ENCODE measurements at places on chromosomes 5 and 9.
A peak's percentile ranks its signal among the peaks of the same experiment; 100 is the strongest.

DNA sequence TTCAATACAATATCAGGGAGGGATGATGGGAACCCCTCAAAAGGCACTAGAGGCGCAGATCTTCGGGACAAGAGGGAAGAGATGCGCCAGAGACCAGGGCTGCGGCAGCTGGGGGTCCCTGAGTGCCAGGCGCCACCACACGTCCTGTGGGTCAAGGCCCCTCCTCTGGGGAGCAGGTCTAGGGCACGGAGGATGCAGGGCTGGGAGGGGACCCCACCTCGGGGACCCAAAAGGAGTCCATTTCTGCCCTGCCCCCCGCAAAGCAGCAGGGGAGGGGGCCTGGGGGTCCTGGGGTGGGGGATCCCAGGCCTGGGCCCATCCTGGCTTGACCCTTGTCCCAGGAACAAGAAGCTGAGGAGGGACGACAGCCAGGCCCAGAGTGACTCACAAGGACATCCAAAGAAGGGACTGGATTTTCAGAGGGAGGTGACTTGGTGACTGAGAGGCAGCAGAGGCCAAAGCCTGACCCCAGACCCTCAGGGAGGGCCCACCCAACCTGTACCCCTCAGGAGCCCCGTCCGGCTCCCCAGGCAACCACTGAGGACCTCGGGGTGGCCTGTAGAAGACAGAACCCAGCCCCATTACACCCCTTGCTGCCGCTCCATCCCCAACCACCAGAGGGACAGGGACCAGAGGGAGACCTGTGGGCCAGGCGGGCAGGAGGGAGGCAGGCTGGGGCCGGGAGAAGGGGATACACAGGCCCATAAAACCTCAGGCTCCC is 54.2 kb downstream of the LRSAM1 start:
- peak; percentile 58 for DNase-seq

DNA sequence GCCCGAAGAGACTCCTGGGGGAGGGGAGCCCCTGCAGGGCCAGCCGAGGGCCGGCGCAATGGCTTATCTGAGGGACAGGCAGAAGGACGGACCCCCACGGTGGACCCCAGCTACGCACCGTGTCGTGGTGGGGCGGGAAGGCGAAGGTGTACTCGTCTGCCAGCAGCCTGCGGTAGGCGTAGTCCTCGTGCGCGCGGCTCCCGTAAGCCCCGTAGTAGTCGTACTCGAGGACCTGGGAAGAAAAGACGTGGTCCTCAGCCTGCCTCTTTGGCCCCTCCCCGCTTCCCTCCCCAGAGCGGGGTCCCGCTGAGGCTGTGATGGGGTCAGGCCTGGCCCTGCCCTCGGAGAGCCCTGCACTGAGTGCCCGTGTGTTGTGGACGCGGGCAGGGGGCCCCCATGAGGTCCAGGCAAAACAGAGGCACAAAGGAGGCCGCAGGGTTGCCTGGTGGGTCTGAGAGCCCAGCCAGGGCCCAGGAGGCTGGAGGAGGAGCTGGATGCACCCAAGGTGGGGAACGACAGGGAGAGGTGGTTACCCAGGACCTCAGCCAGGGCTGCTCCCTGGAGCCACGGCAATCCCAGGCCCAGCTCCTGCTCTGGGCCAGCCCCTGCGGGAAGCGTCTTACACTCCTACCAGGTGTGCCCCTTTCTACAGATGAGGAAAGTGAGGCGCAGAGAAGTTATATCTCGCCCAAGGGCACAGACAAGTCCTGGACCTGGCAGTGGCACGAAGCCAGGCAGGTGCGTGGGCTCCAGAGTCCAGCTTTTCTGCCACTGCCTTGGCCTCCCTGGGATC is 35.2 kb downstream of the SARDH start:
- no peak for DNase-seq

- peak; percentile 18 for DNase-seq
These were observed 28.3 kb downstream of the ARHGEF28 start for GRCh38 chr5:73654171-73654811.

DNA sequence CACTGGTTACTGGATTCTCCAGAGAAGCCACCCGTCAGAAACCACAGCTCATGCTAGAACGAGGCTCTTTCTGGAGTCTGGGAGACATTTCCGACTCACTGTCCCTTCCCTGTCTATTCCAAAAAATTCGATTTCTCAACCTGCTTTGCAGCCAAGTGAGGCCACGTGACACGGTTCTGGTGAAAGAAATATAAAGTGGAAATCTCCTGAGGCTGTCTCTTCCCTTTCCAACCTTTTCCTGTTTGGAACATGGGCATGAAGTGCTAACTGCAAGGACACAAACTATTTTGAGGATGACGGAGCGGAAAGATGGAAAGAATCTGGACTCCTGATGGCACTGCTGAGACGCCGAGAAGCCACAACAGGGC is 6.1 kb upstream of the PTGS1 start:
- no peak for DNase-seq

DNA sequence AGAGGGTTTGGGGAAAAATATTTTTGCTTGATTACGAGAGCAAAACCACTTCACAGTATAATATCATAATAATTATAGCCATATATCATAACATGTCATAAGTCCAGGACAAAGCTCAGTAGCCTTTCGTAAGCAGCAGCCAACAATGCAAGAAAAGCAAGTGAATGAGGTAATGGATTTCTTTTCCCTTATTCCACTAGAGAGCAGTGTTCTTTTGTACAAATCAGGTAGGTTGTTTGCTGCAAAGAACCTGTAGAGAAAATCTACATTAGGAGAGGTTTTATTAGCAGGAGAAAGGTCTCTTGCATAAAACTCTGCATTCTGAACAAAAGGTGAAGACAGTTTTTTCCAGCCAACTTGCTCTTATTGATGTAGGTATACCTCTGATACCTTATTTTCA is 1033.4 kb downstream of the TLE4 start:
- DNase-seq: peak; percentile 39

- peak; percentile 22 for DNase-seq
These were observed 27.1 kb upstream of the F2R start for GRCh38 chr5:76688836-76689235.

- DNase-seq: no peak
These were observed 8.1 kb downstream of the SPINK14 start for GRCh38 chr5:148176480-148176879.

DNA sequence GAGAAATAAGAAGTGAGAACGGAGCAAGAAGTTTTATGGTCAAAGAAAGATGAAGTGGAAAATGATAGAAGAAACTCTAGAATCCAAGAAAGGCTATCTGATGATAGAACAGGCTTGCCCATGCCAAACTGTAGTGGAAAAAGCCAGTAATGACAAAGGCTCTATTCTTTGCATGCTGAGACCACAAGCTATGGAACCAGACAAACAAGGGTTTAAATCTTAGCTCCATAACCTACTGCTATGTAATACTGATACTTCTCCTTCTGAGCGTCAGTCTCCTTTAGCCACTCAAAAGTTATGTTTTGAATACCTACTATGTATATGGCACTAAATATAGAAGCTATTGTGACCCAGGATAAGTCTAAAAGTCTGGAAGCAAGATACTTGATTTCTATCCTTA is 51.2 kb upstream of the TRIM32 start:
- DNase-seq: no peak

- DNase-seq: no peak
These were observed 53.4 kb upstream of the PTCH1 start for GRCh38 chr9:95570150-95570549.

DNA sequence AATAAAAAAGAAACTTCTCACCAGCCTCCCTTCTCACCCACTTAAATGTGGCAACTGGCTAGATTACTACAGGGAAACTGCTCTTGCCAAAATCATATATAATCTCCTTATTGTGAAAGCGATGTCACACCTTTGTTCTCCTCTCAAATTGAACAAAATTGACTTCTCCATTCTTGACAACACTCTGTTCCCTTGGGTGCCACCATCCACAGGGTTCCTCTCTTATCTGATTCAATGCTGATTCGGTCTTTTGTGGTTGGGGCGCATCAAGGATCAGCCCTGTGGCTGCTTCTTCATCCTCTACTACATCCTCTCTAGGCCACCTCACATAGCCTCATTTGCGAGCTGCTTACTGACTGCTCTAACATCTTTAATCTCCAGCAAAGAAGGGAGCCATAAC is 86.1 kb downstream of the EDIL3 start:
- DNase-seq: no peak

DNA sequence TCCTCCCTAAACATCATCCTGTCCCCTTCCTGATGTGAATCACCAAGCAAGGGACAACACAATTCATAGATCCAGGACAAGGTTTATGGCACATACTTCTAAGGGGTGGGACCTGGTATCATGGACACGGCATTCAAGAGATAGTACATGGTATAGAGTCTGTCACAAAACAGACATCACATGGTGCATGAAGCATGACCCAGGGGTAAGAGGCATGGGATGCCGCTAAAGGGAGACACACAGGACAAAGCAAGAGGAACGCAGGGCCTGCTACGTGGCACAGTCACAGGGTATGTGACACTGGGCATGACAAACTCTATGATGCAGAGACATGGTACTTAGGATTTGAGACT is 20.7 kb downstream of the GSN start:
- DNase-seq: peak; percentile 62

GRCh38 chr9:16824545-16825330 is 45.7 kb downstream of the BNC2 start:
- DNase-seq: peak; percentile 37

- peak; percentile 51 for DNase-seq
These were observed 7.9 kb upstream of the NEUROG1 start for GRCh38 chr5:135543485-135544304.

- no peak for DNase-seq
These were observed 151.4 kb downstream of the KDM4C start for GRCh38 chr9:6909181-6909580.

DNA sequence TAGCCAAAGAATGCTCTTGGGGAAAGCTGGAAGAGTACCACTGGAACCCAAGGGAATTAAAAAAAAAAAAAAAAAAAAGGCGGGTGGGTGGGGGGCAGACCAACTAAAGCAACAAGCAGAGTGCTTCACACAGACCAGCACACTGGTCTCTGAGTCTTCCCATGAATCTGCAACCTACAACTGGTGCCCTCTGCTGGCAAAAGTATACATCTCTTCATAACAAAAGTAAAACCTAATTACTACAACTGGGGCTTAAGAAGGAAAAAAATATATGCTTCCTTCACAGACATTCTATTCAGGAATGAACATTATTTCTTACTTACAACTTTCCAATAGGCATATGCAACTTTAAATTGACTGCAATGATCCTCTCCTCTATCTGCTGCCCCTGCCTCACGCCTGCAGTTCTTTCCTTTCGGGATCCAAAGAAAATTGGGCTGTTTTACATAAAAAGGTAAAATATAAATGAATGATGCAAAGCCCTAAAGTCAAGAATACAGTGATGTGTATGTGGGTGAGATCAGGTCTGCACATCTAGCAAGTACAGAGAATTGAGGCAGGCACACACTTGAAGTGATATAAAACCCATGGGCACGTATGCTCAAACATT is 7.2 kb upstream of the KLHL3 start:
- DNase-seq: peak; percentile 82

GRCh38 chr9:21027295-21027694 is 4.1 kb downstream of the HACD4 start:
- DNase-seq: no peak

DNA sequence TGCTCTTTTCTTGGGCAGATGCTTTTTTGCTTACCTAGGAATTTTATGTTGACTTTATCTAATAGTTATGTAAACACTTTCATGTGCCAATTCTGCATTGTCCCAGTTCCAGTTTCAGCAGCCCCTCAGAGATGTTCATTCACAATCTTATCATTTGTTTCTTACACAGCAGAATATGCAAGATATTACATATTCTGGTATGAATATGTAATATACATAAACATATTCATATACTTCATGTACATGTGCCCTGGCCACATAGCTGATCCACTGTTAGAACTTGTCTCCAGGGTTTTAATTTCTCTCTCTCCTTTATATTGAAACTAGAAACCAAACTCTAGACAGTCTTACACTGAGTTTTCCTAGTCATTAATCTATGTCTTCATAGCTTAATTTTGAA is 90.2 kb upstream of the PARP8 start:
- no peak for DNase-seq

- DNase-seq: no peak
These were observed 163.3 kb upstream of the PPP1R2B start for GRCh38 chr5:156686796-156687195.

DNA sequence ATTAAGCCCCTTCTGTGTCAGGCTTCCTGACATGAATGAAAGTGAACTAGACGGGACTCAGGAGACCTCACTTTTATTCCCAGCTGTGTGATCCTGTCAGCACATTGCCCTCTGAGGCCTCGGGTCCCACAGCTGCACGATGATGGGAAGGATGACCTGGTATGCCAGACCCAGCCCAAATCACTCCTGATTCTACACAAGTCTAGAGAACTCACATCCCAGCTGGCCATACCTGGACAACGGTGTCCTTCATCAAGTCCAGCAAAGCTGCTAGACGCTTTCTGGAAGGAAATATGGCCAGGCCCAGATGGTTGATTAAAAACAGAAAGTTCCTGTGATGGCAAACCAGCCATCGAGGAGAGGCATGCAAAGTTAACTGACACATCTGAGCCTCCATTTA is 118.0 kb upstream of the FSTL4 start:
- no peak for DNase-seq

DNA sequence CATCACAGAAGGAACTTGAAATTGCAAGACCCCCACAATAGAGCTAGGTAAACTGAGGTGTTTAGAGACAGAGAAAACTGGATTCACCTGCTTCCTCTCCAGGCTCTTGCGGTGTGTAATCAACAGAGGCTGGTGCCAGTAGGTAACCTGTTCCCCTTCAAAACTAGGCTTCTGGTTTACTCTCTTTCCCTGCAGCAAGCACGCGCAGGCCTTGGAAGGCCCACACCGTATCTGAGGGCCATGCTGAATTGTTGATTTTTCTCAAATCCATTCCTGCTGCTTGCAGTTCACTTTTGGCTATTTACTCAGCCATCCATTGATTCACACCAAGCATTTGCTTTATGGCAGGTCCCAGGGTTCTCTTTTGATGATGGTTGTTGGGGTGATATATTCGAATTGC is 667 bp upstream of the FRRS1L start:
- DNase-seq: no peak

DNA sequence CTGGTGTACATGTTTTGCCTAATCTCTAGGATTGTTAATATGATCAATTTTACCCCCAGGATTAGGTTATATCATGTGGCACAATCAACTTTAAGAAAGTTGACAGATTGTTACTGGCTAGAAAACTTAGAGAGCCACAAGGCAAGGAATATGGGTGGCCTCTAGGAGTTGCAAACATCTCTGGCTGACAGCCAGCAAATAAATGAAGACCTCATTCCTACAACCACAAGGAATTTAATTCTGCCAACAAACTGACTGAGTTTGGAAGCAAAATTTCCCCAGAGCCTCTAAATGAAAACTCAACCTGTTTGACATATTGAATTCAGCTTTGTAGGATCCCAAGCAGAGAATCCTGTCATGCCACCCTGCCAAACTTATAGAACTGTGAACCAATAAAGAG is 196.4 kb upstream of the PTGER4 start:
- no peak for DNase-seq

GRCh38 chr5:80069918-80070318 is 34.8 kb downstream of the THBS4 start:
- DNase-seq: no peak
